ENCODE measurements at places on chromosomes 1 and 21.

DNA sequence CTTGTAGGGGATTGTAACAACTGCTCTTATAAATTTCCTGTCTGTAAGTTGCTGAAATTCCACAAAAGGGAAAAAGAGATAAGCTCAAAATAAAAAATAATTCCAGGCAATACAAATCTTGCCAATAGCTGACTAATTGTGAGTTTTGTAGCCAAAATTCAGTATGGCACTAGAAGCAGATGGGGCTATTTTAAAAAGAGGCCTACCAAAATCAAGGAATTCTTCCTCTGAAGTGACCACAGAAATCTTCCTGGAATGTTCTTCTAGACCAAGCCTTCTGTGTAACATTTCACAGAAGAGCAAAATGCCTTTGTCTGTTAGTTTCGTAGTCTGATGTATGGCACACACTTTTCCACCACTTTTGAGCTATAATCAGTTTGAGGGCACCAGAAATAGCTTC lies 127.6 kb downstream of the CYYR1 start:
- no peak for DNase-seq

DNA sequence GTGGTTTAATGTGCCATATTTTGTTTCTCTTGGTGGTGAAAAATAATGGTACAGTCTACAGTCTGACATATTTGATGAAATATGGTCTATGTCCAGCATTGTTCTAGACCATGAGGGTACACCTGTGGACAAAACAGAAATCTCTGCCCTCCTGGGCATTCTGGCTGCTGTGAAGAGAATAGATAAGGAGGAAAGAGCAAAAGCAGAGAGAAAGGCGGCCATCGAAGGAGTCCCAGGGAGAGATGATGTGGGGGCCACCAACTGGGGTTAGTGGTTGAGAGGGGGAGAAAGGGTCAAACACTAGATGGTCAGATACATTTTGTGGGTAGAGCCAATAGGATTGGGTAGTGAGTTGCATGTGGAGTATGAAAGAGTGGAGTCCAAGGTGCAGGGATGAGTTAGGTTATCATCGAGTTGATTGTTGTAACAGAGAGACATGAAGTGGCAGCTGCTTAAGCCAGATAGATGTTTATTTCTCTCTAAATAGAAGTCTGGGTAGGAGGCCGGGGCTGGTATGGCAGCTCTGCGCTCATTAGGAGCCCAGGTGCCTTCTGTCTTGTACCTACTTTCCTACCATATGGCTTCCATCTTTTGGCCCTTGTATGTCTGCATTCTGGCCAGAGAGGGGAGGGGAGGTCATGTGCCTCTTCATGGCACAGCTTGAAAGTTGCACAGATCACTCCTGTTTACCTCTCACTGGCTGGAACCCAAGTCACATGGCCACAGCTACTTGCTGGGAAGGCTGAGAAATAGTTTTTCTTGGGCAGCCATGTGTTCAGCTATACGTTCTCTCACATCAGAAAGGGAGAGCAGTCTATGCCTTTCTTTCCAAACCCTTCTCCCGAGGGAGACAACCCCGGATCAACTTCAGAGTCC lies 13.0 kb downstream of the UBE4B start:
- no peak for DNase-seq

- DNase-seq = no peak
Observed at GRCh38 chr1:240164742-240165141, 73.1 kb downstream of the FMN2 start.

- no peak for DNase-seq
Observed at GRCh38 chr21:38790961-38791360, 14.8 kb upstream of the ETS2 start.

DNA sequence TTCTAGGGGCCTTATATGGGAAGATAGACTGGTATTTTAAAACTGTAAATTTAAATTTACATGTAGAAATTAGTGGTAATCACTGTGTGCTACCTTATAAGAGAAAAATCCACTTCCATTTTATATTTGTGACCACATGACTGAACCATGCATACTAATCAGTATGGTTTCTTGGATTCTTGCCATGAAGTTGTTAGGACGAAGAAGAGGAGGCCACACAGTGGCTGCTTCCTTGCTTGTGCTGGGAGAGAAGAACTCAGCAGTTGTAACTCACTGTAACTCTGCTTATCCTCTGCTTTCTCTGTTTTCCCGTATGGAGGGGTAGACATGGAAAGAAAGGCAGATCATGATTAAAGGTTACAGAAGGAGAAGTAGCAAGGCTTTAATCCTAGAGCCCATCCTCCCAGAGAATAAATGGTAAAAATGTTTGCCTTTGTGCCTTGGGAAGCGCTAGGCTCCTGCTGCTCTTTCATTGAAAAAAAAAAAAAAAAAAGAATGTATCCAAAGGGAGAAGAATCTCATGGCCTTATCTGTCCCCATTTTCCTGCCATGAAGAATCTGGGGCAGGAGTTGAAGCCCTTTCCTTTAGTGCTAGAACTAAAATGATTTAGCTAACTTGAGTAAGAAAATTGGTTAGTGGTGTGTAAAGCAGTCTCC lies 32.4 kb downstream of the KCTD3 start:
- no peak for DNase-seq

DNA sequence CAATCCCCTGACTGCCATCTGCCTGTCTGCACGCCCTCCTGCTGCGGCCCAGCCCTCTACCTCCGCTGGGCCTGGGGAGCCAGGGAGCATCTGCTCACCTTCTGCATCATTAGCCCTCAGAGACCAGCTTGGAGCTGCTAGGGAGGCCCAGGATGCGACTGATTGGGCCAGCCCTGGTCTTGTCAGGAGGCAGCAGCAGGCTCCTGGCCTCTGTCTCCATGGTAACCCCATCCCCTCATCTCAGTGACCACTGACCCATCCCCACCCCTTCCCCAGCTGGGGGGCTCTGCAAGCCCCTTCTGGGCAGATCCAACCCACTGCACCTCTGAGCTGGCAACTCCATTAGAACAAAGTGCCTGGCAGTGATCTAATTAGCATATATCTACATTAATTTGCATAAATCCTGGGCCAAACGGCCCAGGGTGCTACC lies 37.7 kb downstream of the NKAIN1 start:
- DNase-seq = no peak

DNA sequence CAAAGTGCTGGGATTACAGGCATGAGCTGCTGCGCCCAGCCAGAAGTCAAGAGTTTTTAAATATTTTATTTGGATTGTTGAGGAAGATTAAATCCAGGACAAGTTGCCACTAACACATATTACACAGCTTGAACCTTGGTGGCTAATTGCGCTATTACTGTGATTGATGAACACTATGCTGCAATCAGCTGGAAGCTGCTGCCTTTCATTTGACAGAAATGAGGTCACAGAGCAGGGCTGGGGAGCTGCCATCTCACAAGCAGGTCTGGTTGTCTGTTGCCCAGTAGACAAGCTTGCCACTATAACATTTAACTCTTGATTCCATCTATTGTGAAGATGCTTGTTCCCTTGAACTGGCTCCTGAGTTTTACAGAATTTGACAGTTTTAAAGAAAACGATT lies 37.4 kb upstream of the NRDC start:
- no peak for DNase-seq

- no peak for DNase-seq
Observed at GRCh38 chr1:221732052-221732451, 9.8 kb downstream of the DUSP10 start.

DNA sequence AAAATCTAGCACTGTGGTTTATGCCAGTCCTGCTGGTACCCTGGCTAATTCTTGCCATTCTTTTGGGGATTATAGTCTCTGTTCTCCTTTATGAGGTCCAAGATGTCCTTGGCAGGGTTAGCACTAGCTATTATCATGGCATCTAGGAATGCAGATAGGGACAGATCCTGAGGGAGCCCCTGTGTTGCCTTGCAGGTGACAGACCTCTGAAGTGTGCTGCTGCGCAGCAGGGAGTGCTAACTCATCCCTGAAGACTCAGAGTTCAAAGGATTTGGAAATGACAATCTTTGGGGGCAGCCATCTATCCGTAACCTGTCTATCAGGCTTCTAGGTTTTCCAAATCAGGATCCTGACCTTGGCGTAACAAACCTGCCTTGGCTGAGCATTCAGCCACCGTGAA lies 16.3 kb downstream of the ZFYVE9 start:
- DNase-seq = no peak

DNA sequence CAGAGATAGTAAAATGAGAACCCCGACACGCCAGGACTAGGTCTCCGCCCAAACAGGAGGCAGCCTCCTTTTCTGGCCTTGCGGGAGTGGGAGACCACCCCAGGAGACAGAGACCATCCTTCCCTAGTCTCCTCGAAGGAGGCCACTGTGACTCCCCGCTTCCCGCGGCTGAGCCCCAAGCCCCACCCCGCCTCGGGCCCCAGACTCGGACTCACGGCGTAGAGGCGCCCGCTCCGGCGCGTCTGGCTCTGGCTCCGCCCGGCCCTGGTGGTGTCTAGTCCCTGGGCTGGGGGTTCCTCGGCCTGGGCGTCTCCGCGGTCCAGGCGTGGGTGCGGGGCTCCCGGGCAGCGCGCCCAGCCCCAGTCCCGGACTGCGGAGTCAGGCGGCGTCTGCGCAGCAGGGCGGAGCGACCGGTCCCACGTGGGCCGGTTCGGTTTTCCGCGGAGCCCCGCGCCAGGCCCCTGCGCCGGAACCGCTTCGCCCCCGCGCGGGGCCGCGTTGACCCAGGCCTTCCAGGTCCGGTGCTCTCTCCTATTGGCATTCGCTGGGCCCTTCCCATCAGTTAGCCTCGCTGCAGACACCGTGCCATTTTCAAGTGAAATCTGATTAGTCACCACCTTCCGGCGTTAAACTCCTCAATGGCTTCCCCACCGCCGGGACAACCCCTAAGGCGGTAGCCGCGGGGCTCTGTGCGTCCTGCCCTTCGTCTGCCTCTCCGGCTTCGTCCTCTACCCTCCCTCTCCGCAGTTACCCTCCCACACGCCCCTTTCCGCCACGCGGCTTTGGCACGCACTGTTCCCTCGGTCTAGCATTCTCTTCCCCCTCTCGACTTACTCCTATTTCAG lies at the start of gene C1orf216:
C1orf216 (minus strand) TSS at position 393 of the 845 bp plus-strand sequence. CDS start 2,563 bp downstream, outside the sequence.
- DNase-seq = peak; percentile 82

GRCh38 chr1:152024223-152024622 lies 12.6 kb downstream of the S100A11 start:
- no peak for DNase-seq

DNA sequence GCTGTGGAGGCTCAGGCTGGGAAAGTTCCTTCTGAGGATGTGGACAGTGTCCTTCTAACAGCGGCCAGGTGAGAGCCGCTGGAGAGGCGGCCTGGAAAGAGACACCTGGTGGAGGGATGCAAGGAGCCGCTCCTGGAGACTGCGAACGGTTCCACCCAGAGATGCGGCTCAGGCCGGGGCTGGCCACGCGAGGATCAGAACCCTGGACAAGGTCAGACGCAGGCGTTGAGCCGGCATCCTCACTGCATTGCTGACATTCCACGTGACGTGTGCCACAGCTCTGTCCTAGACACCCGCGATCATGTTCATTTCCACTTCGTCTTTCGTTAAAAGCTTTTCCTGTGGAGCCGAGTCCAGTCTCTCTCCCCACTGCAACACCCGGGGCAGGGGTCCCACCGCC lies 28.8 kb downstream of the CFAP74 start:
- no peak for DNase-seq
